Dermis microvascular lymphatic vessel endothelial cell (primary cell): ENCODE measurements at places on chromosomes 12 and 14. TPM values are rescaled to one million over a fixed set of nuclear protein-coding genes. Genes with fewer than 3 reads are reported as not detected.

PAH gene
- total RNA-seq, result not detected in 2 replicates

ACVRL1 gene
- total RNA-seq, result 313 and 416 TPM in 2 replicates

DNA sequence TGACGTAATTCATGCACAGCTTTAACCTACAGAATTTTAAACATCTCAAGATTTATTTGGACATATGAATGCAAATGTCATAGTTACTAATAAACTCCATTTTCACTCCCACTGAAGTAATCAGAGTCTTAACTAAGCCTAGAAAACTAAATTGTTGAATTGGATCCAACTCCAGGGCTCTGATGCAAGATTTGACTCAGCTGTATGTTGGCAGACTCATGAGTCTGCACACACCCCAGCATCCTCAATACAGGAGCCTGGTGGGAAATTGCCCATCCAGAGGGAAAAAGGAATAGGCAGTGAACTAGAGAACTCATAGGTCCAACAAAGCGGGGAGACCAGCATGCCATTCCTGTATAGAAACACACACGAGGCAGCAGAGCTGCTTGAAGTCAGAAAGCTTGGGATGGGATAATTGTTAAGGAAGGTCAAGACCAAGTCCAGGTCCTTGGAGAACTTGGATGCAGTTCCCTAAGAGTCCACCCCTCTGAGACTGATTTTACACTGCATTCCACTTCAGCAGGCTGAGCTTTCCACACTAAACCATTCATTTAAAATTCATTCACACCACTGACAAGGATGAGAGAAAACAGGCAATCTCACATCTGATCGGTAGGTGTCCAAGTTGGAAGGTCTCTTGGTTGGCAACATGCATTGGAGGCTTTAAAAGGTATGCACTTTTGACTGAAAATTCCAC, 14.4 kb downstream of the TMTC1 start:
- DNase-seq, result no peak

- no peak for DNase-seq
Measured at GRCh38 chr12:2299206-2299605, 246.4 kb downstream of the CACNA1C start.
